Spleen (tissue), 13 donors: ENCODE measurements at places on chromosomes 12 and 14.

- no peak for DNase-seq
Observed at GRCh38 chr12:4648104-4648500, 749 bp downstream of the AKAP3 start.

- DNase-seq, result no peak
Observed at GRCh38 chr12:131333621-131334440, 377.1 kb upstream of the SFSWAP start.

GRCh38 chr12:128455851-128456250, 188.9 kb downstream of the TMEM132C start:
- DNase-seq, result no peak

- DNase-seq, result no peak
Observed at GRCh38 chr12:12486661-12487240, 75.9 kb downstream of the DUSP16 start.

- DNase-seq, result no peak
Observed at GRCh38 chr14:93654599-93654998, 133.7 kb downstream of the PRIMA1 start.

DNA sequence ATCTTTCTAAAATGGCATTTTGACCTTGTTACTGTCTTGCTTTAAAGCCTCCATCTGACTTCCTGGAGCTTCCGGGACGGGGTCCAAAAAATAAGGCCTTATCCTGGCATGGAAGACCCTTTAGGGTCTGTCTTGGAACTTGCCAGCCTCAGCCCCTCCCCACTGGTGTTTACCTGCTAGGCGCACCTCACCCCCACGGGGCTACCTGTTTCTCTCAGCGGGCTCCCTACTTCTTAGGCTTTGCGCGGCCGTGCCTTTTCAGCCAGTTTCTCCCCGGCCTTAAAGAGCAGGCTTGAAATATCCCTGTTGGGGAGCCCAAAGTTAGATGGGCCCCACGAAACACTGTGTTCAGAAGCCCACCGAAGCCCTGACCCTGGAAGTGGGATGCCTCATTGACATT, 5.1 kb downstream of the RTL1 start:
- peak; percentile 45 for DNase-seq

DNA sequence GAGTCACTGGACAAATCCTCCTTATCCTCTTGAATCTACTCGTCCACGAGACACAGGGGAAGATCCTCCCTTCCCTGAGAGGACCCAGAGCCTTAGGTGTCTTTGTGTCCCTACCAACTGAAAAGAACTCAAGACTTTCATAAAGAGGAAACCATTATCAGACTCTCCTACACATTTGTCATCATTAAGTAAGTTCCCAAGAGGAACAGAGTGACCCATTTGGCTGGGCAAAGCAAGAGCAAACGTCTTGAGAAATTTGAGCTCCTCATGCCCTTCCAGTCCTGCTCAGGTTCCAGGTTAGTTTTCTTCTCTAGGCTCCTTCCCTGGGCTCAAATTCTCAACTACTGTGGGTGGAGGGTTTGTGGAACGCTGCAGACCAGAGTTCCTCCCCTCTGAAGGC, 5.7 kb downstream of the MLF2 start:
- no peak for DNase-seq

DNA sequence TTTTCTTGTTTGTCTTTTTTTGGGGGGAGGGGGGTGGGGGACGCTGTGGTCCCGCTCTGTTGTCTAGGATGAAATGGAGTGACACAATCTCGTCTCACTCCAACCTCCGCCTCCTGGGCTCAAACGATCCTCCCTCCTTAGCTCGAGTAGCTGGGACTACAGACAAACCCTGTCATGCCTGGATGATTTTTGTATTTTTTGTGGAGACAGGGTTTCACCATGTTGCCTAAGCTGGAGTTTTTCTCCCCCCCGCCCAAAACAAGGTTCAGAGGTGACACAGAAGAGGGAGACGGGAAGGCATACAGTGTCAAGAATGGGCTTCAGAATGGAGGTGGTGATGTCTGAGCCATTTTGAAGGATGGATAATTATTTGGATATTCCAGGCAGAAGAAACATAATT, 116.9 kb upstream of the ATF1 start:
- no peak for DNase-seq

- peak; percentile 98 for DNase-seq
Observed at GRCh38 chr12:52050758-52051541, at the start of gene NR4A1. NR4A1 (plus strand) TSS chr12:52051442; CDS start chr12:52054329, 2,887 bp downstream.

GRCh38 chr14:93648440-93649168, 139.7 kb downstream of the PRIMA1 start:
- DNase-seq, result no peak

DNA sequence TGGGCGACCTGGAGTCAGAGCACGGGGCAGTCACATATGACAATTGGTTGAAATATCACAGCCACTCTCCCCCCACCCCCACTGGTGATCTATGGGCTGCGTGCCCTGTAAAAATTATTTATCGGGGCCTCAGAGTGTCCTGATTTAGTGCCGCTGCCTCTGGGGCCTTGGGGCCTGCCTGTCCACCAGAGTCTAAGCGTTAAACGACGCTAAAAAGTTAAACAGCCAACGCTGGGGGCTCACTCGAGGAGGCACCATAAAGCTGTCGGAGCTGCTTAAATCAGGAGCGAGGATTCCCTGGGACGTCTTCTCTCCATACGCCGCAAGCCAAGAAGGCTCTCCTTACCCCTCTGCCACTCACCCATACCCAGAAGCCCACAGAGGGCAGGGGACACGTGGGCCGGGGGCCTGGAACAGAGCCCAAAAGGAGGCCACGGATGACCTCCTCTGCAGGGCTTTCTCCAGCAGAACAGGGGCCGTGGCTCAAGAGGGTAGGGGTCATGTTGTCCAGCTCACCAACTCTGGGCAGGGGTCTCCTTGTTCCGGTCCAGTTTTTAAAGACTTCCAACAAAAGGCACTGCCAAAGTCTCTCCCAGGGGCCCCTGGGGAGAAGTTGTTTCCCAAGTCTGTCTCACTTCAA, 42.2 kb downstream of the SMUG1 start:
- DNase-seq, result no peak

DNA sequence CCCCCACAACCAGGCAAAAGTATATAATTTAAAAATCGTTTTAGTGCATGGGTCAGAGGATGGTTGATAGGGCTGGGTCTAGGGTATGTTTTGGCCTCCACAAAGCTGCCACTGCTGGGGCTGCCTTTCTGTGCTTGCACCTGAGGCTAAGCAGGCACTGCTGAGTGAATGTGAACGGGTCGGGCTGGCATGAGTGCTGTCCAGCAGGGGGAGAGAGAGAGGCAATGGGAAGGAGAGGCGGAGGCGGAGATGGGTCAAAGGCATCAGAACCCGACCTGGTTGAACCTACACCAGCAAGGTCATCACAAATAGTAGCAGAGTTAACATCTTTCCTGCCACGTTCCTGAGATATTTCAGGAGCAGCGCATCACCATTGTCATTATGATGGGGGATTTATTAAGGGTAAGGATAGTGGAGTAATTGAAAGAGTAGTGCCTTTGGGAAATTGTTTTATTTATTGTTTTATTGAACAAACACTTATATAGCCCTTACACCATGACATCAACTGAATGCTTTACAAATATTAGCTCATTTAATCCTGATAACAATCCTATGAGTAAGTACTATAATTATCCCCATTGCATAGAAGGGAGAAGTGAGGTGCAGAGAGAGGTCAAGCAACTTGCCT, 5.8 kb upstream of the NRXN3 start:
- no peak for DNase-seq

DNA sequence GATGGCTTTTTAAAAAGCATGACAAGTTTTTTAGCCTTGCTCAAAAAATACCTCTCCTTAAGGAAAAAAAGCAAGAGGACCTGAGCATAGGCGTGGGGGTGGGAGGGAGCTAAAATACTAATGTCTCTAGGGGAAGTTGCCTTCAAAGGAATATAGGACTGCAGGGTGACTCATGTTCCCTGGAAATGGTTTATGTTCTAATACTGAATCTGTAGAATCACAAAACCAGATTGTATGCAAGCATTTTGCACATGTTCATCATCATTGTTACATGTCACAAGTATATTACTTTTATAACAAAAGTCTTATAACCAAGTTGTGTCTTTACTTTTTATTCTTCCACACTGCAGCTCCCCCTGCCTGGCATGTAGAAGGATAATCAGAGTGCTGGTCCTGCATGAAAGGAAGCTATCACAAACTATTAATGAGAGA, 36.6 kb downstream of the GPR135 start:
- DNase-seq, result no peak

DNA sequence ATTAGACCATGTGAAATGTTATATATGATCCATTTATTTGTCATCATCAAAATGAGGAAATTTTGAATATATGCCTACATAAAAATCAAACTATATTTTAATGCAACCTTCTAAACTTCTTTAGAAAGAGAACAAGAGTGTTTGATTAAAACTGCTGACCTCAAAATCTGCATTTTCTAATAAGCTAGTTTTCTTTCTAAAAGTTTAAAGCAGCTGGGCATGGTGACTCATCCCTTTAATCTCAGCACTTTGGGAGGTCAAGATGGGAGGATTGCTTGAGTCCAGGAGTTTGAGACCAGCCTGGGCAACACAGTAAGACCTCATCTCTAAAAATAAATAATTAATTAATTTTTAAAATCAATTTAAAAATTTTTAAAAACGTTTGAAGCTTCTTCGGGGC, 36.2 kb downstream of the GNPTAB start:
- DNase-seq, result no peak

DNA sequence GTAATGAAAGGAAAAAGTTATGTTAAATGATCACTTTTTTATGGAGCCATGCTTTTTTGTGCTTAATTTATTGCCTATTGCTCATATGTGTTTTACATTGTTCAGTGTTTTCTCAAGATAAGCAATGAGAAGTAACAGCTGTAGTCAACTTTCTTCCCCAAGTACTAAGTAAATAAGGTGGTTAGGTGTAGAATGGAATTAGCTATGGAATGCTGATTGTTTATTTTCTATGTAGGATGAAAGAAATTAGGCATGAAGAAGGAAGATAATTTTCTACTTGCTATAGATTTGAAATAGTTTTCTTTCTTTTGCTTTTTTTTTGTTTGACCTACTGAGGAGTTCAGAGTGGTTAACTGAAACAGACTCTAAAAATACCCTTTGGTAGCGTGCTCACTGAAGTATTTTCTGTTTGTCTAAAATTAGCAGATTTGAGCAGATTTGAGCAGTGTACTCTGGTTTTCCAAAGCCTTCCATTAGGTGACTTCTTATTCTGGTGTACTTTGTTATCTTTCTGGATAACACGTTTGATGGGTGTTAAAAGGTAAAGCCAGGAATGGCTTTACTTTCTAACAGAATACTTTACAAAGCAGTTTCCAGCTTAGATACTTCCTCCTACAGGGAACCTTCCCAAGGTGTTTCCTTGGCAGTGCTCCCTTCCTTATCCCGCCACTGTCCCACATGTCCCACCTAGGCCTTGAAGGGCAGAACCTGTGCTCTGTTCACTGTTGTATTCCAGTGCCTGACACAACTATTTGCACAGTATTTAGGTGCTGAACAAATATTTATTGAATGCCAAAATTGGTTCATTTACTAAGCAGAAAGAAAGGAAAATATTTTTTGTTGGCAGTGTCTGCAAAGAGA, 56.0 kb downstream of the RASSF3 start:
- no peak for DNase-seq

DNA sequence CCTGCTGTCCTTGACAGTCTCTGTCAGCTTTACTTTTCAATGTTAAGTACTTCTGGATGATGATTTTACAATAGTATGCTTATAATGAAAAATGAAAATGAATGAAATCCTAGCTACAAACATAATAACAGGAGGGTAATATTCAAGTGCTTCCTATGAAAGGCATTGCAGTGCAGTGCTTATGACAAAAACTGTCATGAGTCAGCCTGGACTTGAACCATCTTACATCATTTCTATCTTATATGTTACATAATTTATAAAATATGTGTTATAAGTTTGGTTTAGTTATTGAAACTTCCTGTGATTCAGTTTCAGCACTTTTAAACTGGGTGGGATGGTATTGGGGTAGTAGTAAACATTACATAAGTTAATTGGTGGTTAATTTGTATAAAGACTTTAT, 451.7 kb downstream of the TMEM117 start:
- DNase-seq, result no peak

- DNase-seq, result no peak
Observed at GRCh38 chr14:104734051-104734587, 10.1 kb downstream of the ADSS1 start.

DNA sequence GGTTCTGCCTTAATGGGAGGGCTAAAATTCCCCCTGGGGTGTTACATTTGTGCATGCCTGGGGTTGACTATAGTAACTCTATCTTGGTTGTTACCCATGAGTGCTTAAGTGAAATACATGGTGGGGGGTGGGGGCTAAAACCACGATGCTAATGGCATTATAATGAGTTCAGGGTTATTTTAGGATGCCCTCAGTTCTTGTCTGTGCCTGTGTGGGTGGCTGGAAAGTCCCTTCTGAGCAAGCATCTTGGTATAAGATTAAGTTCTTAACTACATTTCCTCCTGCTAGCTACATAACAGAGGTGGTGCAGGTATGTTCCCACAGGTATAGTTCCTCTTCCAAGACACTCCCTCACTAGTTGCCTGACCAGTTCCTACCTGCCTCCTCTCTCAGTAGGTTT, 822.3 kb downstream of the LRFN5 start:
- no peak for DNase-seq

DNA sequence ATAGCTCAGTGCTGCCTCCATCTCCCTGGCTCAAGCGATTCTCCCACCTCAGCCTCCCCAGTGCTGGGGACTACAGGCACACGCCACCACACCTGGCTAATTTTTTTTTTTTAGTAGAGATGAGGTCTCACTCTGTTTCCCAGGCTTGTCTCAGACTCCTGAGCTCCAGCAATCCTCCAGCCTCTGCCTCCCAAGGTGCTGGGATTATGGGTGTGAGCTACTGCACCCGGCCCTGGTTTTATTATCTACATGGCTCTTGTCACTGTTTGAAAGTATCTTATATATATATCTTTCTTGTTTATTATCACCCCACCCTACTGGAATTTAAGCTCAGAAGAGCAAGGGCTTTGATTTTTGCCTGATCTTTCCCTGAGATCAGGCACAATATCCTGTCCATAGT, 7.6 kb upstream of the TMED10 start:
- DNase-seq, result no peak

GRCh38 chr12:41465526-41465925, 277.4 kb downstream of the PDZRN4 start:
- DNase-seq, result no peak

DNA sequence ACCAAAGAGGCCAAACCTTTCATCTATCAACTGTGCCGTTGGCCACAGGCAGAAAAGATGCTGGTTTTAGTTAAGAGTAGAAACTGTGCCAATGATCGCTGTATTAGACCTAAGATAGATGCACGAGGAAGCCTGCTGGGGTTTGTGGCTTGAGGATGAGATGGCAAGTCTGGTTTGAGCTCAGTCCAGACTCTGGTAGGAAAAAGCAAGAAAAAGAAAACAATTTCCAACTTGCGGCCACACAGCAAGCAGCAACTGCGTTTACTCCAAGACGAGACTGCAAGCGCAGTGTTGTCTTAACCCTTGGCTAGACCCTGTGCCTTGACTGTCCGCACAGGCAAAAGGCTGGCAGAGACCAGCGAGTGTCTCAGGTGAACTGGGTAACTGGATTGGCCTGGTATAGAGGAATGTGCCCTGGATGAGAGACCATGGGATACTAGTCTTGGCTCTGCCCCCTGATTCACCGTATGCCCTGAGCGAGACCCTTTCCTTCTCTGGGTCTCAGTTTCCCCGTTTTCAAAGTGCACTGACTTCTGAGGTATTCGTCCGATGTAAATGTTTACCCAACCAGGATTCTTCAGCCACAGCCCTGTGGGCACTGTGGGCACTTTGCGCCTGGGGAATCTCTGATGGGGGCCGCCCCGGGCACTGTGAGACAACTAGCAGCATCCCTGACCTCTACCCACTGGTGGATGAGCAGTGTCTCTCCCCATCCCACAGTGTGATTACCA, 113.4 kb downstream of the DICER1 start:
- peak; percentile 28 for DNase-seq
